Urothelium cell line (cell line): ENCODE measurements at places on chromosomes 2 and 18.
A peak's percentile ranks its signal among the peaks of the same experiment; 100 is the strongest.

DNA sequence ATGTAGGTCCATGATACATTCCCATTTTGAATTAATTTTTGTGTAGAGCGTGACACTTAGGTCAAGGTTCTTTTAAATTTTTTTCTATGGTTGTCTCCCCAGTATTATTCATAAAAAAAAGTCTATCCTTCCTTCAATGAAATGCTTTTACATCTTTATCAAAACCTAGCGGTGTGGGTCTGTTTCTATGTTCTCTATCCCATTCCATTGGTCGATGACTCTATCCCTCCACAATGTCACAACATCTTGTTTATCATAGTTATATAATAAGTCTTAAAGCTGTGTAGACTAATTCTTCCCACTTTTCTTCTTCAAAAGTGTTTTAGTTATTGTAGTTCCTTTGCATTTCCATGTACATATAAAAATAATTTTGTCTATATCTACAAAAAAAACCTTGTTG lies 47.2 kb upstream of the GPR17 start:
- no peak for DNase-seq

DNA sequence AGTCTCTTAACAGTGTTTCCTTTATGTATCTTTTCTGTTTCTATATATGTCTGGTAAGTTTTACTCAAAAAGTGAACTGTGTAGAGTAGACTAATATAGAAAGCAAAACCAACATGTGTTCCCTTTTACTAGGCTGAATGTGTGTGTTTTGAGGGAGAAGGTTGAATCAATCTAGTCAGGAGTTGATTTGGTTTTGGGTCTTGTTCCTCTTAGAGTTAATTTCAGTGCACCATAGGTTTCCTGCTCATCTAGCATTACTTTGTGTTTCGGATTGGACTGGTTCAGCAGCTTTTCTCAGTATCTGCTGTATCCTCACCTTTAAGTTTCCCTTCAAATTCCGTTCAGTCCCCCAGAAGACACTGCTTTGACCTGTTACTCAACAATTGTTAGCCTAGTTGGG lies 52.0 kb upstream of the TRIM43 start:
- no peak for DNase-seq

- DNase-seq = no peak
Measured at GRCh38 chr18:63185984-63186383, 133.6 kb downstream of the BCL2 start.

DNA sequence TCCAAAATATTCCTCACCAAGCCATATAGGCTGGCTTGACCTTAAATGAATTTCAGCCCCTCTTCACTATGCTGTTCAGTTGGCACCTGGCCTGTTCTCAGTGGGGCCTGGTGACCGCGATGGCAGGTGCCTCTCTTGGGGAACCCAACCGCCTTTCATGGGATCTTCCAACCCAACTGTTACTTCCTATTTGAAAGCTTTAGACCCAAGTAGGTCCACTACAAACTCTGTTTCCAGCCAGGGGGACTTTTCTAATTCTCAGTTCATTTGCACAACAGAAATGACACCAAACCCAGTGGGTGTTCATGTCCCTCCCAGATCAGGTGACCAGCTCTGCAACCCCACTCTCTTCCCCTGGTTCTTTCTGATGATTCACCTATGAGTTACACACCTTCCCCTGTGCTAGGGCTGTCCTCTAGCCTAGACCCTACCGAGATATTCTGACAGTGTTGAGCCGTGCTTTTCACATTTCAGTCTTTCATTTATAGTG lies 35.6 kb upstream of the NDUFV2 start:
- no peak for DNase-seq

- no peak for DNase-seq
Measured at GRCh38 chr2:16375351-16375750, 290.3 kb downstream of the CYRIA start.

DNA sequence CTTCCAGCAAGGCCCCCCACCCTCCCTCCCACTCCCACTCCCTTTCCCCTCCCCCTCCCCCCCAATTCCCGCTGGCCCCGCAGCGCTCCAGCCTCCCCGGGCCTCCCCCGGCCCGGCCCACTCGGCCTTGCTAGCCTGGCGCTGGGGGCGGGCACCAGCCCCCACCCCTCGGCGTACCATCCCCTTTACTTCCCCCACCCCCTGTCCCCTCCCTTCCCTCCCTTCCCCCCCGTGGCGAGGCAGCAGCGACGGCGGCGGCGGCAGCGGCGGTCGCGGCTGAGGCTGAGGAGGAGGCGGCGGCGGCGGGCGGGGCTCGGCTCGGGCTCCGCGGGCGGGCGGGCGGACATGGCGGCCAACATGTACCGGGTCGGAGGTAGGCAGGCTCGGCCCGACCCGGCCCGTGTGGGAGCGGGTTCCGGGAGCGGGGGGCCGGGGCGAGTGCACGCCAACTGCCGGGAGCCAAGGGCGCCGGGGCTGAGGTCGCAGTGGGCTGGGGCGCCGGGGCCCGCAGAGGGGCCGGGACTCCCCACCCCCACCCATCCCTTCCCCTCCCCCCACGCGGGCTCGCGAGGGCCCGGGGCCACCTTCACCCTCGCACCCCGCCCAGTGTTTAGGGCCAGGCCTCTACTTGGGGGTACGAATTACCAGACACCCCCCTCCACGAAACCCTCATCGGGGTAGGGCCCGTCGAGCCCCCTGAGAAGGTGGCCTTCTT lies at the start of gene MTA3:
TSS of gene MTA3 (plus strand) at position 232 of the 715 bp plus-strand sequence. CDS start at position 346, 114 bp downstream.
- DNase-seq = peak; percentile 78
